ENCODE measurements at places on chromosomes 7 and 10.

DNA sequence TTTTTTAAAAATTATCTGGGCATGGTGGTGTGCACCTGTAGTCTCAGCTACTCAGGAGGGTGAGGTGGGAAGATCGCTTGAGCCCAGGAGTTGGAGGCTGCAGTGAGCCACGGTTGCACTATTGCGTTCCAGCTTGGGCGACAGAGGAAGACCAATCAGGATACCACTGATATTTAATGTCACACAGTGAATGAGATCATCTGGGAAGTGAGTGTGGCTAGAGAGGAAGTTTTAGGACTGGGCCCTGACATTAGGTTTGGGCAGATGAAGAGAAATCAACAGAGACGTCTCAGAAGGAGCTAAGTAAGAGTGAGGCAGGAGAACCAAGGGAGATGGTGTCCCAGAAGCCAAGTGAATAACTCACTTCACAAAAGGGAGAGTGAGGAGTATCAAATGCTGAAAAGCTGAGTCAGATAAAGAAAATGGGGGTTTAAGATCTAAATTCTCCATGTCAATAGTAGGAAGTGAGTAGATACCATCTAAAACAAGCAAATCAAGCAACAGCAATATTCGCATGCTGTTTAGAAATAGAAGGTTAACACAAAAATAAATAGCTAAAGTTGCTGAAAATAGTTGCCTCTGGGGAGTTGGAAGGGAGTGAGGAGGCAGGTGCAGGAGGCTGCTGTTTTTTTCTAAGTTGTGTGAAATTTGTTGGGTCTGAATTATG, 11.5 kb downstream of the PILRA start:
- DNase-seq: no peak

DNA sequence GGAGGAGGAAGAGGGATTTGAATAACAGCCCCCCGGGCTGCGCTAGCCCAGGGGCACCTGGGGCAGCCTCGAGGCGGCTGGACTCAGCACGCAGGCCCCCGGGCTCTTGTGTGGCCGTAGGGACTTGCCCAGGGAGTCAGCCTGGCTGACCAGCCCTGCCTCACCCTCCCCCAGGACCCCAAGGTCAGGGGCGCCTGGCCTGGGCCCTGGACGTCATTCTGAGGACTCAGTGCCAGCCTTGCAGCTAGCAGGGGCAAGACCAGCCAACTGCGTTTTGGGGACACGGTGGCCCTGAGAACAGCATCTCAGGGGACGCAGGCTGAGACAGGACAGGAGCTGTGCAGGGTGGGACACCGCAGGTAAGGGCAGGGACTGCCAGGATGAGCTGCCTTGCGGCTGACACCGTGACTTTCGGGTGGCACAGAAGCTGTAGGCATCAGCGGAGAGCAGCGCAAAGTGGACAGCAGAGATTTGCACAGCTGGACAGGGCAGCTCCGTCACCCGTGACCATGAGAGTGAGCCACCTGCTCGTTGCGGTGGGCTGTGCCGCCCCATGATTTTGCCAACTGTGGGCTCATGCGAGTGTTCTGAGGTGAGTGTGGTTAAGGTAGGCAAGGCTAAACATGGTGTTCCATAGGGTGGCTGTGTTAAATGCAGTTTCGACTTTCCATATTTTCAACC, 48.1 kb upstream of the UBE3C start:
- no peak for DNase-seq

DNA sequence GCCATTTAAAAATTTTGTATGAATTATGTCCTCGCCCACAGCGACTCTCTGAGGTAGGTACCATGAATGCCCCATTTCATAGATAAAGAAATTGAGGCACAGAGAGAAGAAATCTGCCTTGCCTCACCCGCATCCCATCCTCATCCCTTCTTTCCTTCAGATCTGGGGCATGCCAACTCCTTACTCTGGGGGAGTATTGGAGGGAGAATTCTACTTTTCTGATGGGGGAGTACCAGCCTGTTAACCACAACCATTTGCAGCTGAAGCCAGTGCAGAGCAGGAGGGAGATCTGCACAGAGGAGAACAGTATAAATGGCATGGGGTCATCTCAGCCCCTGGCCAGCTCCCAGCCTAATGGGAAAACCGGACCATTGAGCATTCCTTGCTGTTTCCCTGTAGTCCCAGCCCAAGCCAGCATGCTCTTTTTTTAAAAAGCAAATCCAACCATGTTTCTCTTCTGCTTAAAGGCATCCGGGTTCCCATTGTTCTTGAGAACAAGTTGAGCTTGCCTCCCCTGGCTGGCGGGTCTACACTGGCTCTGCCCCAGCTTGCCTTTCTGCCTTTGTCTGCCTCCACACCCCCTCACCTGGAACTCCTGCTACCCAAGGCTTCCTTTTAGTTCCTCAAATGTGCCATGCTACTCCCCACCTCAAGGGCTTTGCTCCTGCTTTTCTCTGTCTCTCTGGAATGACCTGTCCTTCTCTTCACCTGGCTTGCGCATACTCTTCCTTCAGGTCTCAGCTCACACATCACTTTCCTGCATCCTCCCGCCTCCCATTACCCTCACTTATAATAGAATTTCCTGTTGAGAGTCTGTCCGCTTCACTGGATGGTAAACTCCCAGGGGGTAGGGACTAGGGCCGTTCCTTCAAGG, 8.8 kb upstream of the ZNF503 start:
- DNase-seq: no peak

- DNase-seq: no peak
These were observed 1.9 kb downstream of the COBL start for GRCh38 chr7:51314726-51315125.

DNA sequence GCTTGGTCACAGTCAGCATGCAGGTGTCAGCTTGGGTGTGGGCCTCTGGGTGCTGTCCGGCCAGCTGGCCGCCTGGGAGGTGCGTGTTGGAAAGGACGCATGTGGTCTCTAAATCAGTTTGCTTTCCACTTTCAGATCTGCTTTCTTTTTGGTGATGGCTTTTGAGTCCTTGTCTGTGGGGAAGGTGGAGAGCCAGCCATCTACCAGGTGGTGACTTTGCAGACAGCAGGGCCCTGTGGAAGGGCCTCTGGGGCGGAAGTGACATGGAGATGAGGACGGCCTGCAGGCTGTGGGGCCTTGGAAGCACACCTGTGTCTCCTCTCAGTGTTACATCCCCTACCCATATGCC, 59.4 kb downstream of the WDR37 start:
- DNase-seq: no peak

DNA sequence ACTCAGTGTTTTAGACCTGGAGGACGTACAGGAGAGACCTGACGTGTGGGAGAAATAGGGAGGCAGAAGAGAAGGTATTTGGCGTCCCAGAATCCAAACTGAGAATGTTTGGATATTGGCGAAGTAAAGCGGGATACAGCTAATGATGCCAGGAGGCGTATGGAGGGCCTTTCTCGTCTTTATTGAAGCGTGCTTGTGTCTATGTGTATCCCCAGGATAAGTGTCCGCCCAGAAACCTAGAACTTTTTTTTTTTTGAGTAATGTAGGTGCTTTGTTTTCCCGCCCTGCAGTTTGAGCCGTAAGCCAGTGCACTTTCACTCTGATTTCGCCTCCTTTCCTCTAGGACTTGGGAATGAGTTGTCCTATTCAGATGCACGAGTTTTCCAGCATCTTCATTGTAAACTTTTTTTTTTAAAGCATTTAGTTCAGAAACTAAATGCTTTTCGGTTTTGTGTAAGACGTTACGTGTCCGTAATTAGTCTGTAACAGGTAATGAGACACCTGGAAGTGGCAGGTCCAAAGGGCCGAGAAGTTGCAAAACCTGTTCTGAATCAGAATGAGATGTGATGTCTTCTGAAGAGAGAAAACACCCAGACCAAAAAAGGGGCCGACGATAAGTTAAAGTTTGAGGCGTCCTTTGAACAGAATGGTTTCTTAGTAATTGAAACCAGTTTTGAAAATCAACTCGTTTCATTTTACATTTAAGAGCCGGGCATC, 746 bp downstream of the ARL5B start:
- no peak for DNase-seq

DNA sequence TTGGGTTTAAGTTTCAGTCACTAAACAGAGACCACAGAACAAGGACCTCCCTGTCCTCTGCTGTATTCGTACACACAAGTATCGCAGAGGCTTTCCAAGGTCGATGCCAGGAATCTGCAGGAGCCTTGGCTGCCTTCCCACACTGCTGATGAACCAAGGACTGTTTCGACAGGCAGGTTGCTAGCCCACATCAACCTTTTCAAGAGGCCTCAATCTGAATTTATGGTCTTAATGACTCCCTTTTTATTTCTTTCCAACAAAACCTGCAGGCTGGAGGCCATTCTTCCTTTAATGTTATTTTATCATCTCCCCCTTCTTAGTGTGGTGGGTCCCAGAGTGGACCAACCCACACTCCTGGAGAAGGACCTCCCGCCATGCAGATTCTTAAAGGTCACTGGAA, 45.6 kb downstream of the JCAD start:
- no peak for DNase-seq

GRCh38 chr7:4791738-4792536, 16.5 kb downstream of the AP5Z1 start:
- peak; percentile 68 for DNase-seq

GRCh38 chr7:108311446-108312168, 144.6 kb downstream of the NRCAM start:
- DNase-seq: no peak

DNA sequence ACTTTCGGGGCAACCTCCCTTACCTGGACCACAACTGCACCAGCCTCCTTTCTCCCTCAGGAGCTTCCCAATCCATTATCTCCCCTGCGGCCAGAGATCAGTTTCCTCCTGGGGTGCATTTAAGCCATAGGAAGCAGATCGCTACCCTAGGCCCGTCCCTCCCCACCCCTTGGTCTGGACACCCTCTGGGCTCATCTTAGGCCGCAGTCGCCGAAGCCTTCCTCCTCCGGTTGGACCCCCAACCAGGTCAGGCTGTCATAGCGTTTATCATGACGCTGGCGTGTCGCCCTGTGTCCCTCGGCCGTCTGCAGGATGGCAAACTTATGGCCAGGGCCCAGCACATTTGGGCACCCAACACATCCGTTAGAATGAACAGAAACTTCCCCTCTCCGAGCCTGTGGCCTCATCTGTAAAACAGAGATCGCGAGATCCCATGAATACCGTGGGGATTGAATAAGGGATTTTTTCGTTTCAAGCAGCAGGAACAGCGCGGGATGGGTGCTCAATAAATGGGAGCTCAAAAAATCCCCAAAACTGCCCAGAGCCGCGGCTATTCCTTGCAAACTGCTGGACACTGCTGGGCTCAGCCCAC, 669 bp upstream of the AP5Z1 start:
- DNase-seq: no peak

- DNase-seq: peak; percentile 49
These were observed 362.6 kb downstream of the PAXIP1 start for GRCh38 chr7:154640266-154640865.

DNA sequence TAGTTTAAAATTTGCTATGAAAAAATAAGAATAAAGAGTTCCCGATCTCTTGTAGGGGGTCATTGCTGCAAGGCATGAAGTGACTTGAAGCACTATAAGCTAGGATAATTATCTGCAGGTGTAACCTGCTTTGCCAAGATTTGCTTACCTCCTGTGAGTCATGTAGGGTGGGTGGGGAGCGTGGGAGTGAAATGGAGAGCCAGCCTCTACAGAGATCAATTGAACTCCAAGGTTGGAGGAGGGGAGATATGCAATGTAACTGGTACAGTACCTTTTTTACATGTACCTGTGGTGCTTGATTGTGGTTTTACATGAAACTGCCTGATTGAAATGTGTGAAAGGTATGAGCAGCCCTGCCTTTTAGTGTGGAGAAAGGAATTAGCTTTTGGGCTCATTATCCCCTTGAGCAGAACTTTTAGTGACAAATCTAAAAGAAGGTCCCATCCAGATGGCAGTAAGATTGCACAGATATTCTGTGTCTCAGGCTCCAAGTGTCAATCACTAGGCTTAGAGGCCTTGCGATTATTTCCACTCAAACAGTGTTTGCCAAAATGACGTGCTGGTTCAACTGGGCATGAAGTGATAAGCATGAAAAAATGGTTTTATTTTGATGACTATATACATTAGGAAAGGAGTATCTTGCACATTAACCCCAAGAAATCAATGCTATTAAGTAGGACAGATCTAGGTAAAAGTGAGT, 138.6 kb upstream of the GRB10 start:
- no peak for DNase-seq

DNA sequence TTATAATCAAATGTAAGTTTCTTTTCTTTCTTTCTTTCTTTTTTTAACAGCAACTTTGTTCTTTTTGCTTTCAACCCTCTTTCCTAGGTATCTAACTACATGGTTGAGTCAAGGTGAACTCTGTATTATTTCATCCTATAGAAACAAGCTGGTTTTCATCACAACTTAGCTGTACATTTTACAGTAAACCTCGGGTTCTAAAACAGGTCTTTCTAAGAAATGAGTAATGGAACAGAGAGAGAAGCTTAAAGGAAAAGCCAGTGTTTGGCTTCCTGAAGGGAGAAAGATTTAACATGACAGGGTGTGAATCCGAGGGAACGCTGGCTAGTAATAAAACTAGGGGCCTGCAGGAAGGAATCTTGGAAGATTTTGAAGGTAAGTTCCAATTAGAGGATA, 143.4 kb upstream of the ITGB1 start:
- DNase-seq: no peak

- DNase-seq: no peak
These were observed 481.9 kb downstream of the ARL4A start for GRCh38 chr7:13169356-13169755.

DNA sequence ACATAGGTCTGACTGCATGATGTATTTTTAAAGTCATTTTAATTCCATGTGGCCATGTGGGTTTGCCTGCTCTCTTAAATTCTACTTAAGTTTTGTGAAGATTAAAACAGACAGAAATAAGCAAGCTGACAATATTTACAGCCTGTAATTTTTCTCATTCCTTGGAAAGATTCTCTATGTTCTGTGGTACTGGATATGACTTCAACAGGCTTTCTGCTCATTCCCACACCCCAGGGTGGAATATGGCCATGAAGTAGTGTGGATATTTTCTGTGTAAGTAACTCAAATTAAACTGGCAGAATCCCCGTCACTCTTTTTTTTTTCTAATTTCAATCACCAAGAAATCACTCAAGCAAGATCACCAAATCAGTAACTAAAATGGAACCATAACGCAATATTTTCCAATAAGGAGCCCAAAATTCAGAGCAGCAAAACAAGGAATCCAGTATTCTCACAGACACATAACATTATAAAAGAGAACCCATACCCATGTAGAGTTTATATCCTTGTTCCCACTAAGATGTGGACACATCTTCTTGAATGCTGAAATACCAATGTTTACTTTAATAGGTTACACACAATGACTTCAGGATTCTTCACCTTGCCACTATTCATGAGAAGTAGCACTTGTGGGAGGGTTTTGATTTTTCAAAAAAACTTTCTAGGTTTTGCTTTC, 5.7 kb downstream of the HOXA5 start:
- no peak for DNase-seq

- DNase-seq: no peak
These were observed 72.7 kb upstream of the SEC61G start for GRCh38 chr7:54831644-54832095.

GRCh38 chr10:75935650-75936400, 504.4 kb downstream of the LRMDA start:
- DNase-seq: no peak

- no peak for DNase-seq
These were observed 27.4 kb downstream of the LAMB4 start for GRCh38 chr7:108102671-108103312.

- DNase-seq: peak; percentile 16
These were observed 217.8 kb upstream of the HPS1 start for GRCh38 chr10:98664329-98665042.

- DNase-seq: no peak
These were observed 39.2 kb downstream of the WBP1L start for GRCh38 chr10:102782673-102783551.

GRCh38 chr7:144437370-144438191, 34.1 kb upstream of the NOBOX start:
- DNase-seq: peak; percentile 70

GRCh38 chr10:85612378-85612775, 754.2 kb downstream of the GRID1 start:
- DNase-seq: no peak
